ENCODE measurements at places on chromosomes 5 and 9.

GRCh38 chr9:112861155-112861554, 29.5 kb downstream of the SLC46A2 start:
- no peaks in the 10 kb centered on the region for H3K27me3 ChIP-seq
- peak overlapping the region; percentile 48 for H3K27ac ChIP-seq
- DNase-seq: no peak
- H3K4me3 ChIP-seq: no peak overlapping the region
- no peaks in the 10 kb centered on the region for H3K4me1 ChIP-seq

- H3K4me1 ChIP-seq: no peaks in the 10 kb centered on the region
- no peak overlapping the region for H3K4me3 ChIP-seq
- no peak for DNase-seq
Observed at GRCh38 chr9:12464910-12465512, 228.2 kb upstream of the TYRP1 start.

DNA sequence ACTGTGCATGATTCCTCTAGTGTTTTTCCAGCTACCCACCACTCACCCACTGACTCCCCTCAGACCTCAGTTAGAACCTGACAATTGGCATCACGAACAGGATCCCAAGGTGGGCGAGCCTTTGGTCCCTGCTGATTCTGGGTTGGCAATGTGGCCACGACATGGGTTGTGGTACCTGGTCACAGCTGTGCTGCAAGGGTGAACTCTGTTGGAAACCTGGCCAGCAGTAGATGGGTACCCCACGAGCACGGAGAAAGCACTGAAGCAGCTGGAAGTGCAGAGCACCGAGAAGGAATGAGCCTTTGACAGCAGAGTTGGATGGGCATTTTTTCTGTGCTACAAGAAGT, 180.1 kb downstream of the PDE4D start:
- no peaks in the 10 kb centered on the region for H3K36me3 ChIP-seq
- H3K4me3 ChIP-seq: no peak overlapping the region
- H3K27ac ChIP-seq: no peak overlapping the region

- H3K27me3 ChIP-seq: no peaks in the 10 kb centered on the region
- H3K36me3 ChIP-seq: no peaks in the 10 kb centered on the region
- no peaks in the 10 kb centered on the region for H3K4me1 ChIP-seq
- H3K27ac ChIP-seq: no peak overlapping the region
- DNase-seq: no peak
Observed at GRCh38 chr5:173742432-173742816, 126.0 kb upstream of the BOD1 start.

DNA sequence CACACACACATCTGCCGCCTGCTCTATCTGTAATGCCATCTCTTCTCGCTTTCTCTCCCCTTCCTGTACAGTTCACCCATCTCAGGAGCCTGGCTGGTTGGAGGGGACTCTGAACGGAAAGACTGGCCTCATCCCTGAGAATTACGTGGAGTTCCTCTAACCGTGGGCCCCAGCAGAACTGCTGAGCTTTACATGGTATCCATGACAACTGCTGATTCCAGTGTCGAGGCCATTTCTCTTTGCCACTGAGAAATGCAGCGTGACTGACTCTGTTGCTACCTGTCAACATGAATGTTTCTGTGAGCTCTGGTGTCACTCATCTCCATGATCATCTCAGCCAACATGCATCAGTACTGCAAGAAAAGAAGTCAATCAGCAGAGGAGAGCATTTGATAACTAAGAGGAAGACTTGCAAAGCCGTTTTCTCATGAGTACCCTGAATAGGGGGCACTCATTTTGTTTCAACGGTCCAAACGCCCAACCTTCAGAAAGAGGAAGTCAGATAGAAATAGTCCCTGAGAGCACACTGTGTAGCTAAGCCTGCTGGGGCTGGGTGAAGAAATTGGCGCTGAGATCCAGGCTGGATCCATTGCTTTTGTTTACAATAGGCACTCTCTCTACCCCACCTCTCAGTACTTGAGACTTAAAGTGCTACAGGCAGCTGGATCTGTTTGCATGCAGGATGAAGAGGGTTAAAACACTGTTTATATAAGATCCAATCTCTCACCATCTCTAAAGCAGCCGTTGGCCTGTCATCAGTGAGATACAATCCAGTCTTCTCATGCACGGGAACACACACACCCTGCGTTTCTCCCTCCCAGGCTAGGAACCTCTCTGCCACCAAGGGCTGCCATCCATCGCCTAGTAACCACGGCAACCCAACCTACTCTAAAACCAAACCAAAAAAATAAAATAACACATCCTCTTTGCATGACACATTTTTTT, 180.9 kb downstream of the NR3C1 start:
- peak overlapping the region; percentile 53 for H3K27ac ChIP-seq
- peaks cover 14% of the 10 kb centered on the region for H3K4me1 ChIP-seq
- no peak for DNase-seq
- H3K36me3 ChIP-seq: no peaks in the 10 kb centered on the region
- H3K27me3 ChIP-seq: no peaks in the 10 kb centered on the region

DNA sequence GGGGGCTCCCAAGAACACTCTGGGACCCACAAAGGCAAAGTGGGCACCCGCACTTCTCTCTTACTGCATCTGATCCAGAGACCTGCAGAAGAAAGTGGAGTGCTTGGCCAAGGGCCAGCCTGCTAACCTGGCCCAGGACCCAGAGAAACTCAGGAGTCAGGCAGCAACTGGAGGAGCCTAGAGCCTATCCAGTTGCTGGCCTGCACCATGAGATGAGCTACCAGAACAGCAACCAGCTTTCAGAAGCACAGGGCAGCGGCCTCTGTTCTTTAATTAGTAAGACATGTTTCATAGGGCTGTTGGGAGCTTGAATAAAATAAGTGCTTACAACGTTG, 298.3 kb downstream of the GADD45G start:
- H3K27me3 ChIP-seq: no peaks in the 10 kb centered on the region
- no peak overlapping the region for H3K27ac ChIP-seq
- H3K36me3 ChIP-seq: no peaks in the 10 kb centered on the region
- H3K4me1 ChIP-seq: no peaks in the 10 kb centered on the region
